ENCODE measurements at places on chromosomes 6 and 20. TPM values are rescaled to one million over a fixed set of nuclear protein-coding genes. Genes with fewer than 3 reads are reported as not detected.

DNA sequence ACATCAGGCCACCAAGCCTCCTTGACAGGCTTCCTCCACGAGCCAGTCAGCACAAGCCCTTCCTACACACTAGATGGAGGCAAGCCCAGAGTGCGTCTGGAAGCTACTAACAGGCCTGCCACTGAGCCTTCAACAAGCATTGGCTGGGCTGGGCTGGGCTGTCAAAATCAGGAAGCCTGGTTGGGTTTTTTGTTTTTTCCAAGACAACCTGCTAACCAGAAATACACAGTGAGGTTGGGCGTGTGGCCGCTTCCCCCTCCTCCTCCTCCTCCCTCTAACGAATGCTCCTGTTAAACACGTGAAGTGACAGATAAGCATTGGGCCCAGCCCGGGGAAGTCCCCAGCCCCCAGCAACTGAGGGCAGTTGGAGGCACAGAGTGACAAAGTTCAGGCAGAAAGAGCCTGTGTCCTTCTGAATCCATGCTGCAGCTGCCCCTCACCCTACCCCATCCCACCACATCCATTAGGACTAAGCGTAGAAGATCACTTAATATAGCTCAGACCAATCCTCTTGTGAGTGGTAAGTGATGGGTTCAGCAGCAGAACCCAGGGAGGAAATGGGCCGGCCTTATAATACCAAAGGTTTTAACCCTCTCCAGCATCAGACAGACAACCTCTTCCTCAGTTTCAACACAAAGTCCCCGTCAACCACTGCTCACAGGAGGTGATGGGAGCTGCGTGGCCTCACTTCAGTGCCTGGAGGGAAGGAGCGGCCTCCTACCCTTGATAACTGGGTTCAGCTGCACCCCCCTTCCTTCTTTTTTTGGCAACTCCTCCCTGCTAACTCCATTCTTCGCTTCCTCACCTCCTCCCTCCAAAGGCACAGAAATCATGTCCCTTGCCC lies 1.1 kb downstream of the NFATC2 start:
- DNase-seq = peak; percentile 94

GRCh38 chr6:3534599-3534998 lies 77.7 kb upstream of the SLC22A23 start:
- peak; percentile 86 for DNase-seq

- no peak for DNase-seq
Observed at GRCh38 chr6:161369339-161369738, 95.5 kb upstream of the AGPAT4 start.

GRCh38 chr20:8876366-8876765 lies 192.5 kb upstream of the PLCB4 start:
- DNase-seq = no peak

- DNase-seq = no peak
Observed at GRCh38 chr6:153849072-153849779, 189.8 kb upstream of the OPRM1 start.

GRCh38 chr6:158517581-158517980 lies 42.3 kb upstream of the TMEM181 start:
- no peak for DNase-seq

DNA sequence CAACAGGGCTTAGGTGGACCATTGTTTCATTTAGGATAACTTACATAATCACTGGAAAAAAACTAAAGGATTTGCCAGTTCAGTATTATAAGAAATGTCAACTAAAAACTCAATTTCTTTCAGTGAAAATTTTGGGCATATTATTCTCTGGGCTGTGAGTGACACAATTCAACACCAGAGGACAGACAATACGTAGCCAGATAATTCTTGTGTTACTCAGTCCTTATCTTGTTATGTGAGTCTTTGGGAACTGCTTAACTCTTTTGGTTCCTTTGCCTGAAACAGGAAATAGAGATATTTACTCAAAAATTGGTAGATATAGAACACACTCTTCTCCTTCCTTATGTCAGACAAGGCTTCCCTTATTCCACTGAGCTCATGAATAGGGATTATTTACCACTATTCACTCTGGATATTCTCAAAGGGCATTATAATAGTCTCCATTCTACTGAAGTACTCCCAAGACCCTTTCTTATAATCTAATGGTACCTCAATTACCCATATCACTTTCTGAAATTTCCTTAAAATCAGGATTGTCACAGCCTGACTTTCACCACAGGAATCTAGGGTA lies 4.9 kb upstream of the BEND6 start:
- DNase-seq = no peak

GRCh38 chr6:42459888-42460287 lies 8.2 kb upstream of the TRERF1 start:
- no peak for DNase-seq

- no peak for DNase-seq
Observed at GRCh38 chr6:85460921-85461797, 11.3 kb downstream of the NT5E start.

- DNase-seq = no peak
Observed at GRCh38 chr20:57596998-57597939, 23.0 kb downstream of the ZBP1 start.

GRCh38 chr20:51190783-51191180 lies 167.9 kb upstream of the KCNG1 start:
- DNase-seq = no peak

DNA sequence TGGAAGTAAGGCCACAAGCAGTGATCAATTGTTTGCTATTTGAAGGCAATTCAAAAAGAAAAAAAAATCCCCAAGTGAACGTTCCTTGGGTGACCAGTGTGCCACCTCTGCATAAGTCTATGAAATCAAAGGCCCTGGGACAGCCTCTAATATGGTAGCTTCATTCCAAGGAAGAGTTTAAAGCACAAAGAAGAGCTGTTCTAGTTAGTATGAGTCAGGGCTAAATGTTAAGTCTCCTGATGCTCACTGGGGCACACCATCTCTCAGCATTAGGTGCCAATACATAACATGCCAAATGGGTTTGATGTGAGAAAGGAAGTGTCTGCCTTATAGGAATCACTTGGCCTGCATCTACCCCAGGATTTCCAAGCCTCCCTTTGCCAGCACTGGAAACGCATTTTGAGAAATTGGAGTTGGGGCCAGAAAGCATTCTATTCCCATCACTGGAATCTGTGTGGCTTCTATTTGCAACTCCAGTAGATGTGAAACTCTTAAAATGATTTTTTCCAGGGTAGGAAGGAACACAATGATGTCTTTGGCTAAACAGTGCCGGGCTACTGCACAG lies 13.0 kb downstream of the UNC5CL start:
- DNase-seq = no peak

DNA sequence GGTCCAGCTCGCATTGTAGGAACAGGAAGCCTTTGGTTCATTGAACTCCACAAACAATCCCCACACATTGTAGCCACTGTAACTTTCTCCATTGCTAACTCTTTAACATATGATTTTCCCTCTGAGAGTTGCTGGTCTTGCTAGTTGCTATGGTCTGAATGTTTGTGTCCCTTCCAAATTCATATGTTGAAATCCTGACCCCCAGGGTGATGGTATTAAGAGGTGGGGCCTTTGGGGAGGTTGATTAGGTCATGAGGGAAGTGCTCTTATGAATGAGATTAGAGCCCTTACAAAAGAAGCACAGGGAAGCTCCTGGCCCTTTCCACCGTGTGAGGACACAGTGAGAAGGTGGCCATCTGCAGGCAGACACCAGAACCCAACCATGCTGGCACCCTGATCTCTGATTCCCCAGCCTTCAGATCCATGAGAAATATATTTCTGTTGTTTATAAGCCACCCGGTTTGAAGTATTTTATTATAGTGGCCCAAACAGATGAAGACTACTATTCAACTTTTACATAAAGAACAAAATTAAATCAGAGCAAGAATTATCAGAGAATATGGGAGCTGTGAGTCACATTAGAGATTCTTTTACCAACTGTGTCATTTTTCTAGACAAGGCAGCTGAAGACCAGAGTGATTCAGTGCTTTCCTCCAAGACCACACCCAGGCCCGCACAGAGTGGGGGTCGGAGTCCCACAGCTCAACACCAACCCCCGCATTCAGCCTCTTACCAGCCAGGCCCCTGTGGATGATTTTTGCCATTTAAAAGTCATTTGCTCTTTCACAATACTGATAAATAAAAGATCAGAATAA lies 143.0 kb downstream of the SAMD5 start:
- DNase-seq = no peak

GRCh38 chr6:7486951-7487350 lies 54.5 kb upstream of the DSP start:
- no peak for DNase-seq

- DNase-seq = no peak
Observed at GRCh38 chr6:152380993-152381898, 255.9 kb downstream of the SYNE1 start.

Gene RUNX2
- 1.0 TPM for total RNA-seq

Gene EEF1A2
- total RNA-seq = 1.7 TPM

Gene CDH4
- total RNA-seq = 0.50 TPM

Gene GRM1
- total RNA-seq = not detected

Gene TSPO2
- not detected for total RNA-seq

Gene B3GALT4
- total RNA-seq = 26.8 TPM

Measured in esophagus muscularis mucosa (tissue), 4 donors.